Activated naive CD4-positive, alpha-beta T cell treated with anti-CD3 and anti-CD28 coated beads, Interleukin-2, amount 10 ng/mL, durations not matched to agents 7 days and 5 days (primary cell): ENCODE measurements at places on chromosomes 7 and 10.
A peak's percentile ranks its signal among the peaks of the same experiment; 100 is the strongest.

DNA sequence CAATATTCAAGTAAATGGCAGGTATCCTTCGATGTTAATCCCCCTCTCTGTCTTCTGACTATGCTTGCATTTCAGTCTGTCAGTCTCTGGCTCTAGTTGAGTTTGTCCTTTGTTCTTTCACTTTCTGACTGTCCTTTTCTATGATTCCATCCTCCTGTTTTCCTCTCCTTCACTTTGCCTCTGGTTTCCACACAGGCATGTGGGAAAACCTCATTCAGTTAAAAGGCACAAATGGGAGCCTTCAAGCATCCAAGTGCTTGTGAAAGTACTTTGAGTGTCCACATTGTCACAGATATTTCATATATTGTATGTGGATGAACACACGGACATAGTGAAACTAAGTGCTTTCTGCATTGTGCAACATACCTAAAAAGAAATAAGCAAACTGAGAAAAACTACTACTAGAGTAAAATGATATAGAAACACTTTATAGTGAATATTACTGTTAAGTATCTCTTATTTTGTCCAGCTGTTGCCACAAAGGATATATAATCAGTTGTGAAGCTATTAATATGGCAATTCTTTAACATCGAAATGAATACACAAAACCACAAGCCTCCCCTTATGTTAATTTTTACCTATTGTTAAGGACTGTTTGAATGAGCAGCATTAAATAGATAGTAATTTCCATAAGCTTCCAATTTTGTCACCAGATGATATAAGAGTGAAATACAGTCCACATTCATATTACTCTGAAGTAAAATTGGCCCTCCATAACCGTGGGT, 71.7 kb downstream of the NRBF2 start:
- H3K27me3 ChIP-seq = no peaks in the 10 kb centered on the region
- DNase-seq = no peak
- H3K36me3 ChIP-seq = peaks cover 38% of the 10 kb centered on the region
- peak overlapping the region; percentile 78 for H3K27ac ChIP-seq
- no peak overlapping the region for H3K4me3 ChIP-seq
- H3K4me1 ChIP-seq = peaks cover 42% of the 10 kb centered on the region

- H3K4me3 ChIP-seq = no peak overlapping the region
- H3K36me3 ChIP-seq = no peaks in the 10 kb centered on the region
- H3K27ac ChIP-seq = no peak overlapping the region
- no peaks in the 10 kb centered on the region for H3K27me3 ChIP-seq
- no peak for DNase-seq
- peaks cover 21% of the 10 kb centered on the region for H3K4me1 ChIP-seq
Observed at GRCh38 chr7:140915935-140916555, 8.7 kb downstream of the BRAF start.

GRCh38 chr10:4234661-4235060, 449.7 kb upstream of the KLF6 start:
- no peak for DNase-seq
- no peak overlapping the region for H3K4me3 ChIP-seq
- H3K36me3 ChIP-seq = no peaks in the 10 kb centered on the region
- no peak overlapping the region for H3K27ac ChIP-seq

GRCh38 chr10:52635651-52636050, 136.9 kb downstream of the MBL2 start:
- no peaks in the 10 kb centered on the region for H3K4me1 ChIP-seq
- DNase-seq = no peak
- no peaks in the 10 kb centered on the region for H3K27me3 ChIP-seq
- H3K27ac ChIP-seq = no peak overlapping the region

DNA sequence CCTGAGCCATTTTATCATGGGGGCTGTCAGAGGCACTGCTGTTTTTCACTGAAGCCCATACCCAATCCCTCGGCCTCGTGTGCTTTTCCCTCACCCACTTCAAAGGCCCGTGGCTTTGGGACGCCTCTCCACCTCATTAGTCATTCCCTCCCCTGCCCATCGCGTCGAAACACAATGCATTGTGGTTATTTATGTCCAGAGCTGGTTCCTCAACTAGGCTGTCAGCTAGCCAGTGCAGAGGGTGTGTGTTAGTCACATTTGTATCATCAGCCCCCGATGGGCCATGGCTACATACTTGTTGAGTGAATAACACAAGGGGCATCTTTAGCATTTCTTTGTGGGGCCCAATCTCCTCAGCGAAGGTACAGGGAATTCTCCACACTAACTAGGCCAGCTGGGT, 3.8 kb upstream of the CRCP start:
- H3K4me3 ChIP-seq = no peak overlapping the region
- peaks cover 8% of the 10 kb centered on the region for H3K36me3 ChIP-seq
- no peak for DNase-seq
- H3K27ac ChIP-seq = no peak overlapping the region
- H3K27me3 ChIP-seq = peaks cover 3% of the 10 kb centered on the region
